ENCODE measurements at places on chromosomes 7 and 10.

DNA sequence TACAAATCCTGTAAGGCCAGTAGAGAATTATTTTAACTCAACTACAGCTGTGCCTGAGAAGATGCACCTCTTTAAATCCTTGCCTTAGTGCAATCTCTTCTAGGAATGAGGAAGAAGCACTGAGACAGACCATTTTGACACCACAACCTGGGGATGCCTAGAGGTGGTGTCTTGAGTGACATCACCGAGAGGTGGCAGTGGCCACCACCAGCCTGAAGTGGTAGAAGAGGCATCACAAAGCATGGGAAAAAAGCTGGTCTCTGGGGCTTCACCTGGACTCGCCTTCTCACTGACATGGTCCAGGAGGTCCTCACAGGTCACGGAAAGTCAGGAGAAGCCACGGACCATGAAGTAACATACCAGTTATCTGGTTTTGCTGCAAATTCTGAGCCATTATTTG, 99.2 kb upstream of the PDLIM1 start:
- H3K4me1 ChIP-seq = no peaks in the 10 kb centered on the region
- H3K36me3 ChIP-seq = no peaks in the 10 kb centered on the region
- no peaks in the 10 kb centered on the region for H3K27me3 ChIP-seq
- no peak overlapping the region for H3K4me3 ChIP-seq

DNA sequence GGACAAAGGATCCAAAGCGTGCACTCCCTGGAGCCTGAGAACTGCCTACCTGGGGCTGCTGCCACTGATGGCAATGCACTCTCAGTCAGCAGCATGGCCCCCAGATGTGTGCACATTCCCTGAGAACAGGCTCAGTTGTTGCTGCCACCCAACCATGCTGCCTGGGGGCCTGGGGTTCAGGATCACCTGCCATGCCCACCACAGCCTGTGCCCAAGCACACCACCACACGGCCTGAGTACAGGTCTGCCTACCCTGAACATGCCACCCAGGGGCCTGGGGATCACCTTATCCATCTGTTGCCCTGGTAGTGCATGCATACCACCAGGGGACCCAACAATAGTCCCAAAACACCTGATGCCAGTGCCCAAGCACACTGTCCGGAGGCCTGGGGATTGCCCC, 1174.5 kb downstream of the SORCS1 start:
- no peaks in the 10 kb centered on the region for H3K27me3 ChIP-seq
- no peaks in the 10 kb centered on the region for H3K4me1 ChIP-seq
- no peaks in the 10 kb centered on the region for H3K36me3 ChIP-seq
- no peak for DNase-seq

DNA sequence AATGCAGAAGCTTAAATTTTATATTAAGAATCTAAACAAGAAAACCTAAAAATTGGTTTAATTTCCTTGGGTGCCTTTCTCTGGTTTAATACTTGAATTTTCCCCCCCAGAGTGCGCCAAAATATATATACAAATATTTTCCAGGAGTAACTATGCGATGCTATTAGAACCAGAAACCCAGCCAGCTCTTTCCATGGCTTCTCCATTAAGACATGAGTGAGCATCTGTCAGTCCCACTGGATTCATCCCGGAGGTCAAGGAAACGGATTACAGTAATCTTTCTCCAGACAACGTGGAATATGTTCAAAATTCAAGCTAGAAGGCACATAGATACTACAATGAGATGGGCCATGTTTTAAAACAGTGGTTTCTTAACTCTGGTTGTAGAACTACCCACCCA, 148.8 kb downstream of the TAX1BP1 start:
- H3K4me1 ChIP-seq = peaks cover 4% of the 10 kb centered on the region
- H3K4me3 ChIP-seq = no peak overlapping the region
- H3K27ac ChIP-seq = no peak overlapping the region
- DNase-seq = no peak

- H3K4me3 ChIP-seq = no peak overlapping the region
- no peaks in the 10 kb centered on the region for H3K36me3 ChIP-seq
- H3K4me1 ChIP-seq = no peaks in the 10 kb centered on the region
- no peak for DNase-seq
- no peak overlapping the region for H3K27ac ChIP-seq
Observed at GRCh38 chr7:25940086-25940906, 211.7 kb upstream of the NFE2L3 start.

GRCh38 chr10:42593284-42593683, 45.1 kb downstream of the ZNF33B start:
- DNase-seq = no peak
- H3K36me3 ChIP-seq = peaks cover 13% of the 10 kb centered on the region
- no peaks in the 10 kb centered on the region for H3K27me3 ChIP-seq
- H3K27ac ChIP-seq = no peak overlapping the region

DNA sequence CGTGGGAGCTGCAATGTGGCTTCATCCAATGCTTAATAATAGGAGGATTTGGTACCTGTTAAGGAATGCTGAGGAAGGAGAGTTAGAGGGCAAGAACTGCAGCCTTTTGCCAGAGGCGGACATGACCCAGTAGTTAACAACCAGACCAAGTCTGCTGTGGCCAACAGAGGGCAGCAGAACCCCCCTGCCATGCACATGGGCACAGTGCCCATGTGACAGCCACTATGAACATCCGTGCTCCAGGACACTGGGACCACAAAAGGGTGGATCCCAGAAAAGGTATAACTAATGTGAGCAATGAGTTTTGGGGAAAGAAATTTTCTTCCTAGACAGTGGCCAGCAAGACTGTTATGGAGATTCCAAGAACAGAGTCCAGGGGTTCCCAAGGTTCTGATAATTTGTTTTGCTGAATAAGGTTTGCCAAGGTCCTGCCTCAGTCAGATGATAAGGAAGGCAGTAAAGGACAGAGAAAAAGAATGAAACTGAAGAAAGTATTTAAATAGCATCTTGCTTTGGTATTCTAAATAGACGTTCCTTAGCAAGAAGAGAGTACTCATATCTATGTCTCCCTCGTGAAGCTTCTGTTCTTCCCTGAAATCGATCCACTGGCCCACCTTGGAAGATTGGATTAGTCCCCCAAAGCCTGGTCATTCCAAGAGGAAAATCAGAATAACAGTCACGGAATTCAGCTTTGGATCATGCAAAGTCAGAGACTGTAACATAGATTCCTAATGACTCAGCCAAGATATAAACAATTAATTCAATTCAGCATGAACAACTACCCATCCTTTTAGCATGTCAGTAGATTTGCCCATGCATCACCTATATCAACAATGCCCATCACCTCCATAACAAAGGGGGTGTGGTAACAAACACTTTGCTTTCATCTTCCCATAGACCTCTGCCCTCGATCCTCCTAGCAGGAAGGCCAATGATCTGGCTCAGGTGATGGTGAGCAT, 56.0 kb downstream of the LGI1 start:
- H3K4me1 ChIP-seq = peaks cover 6% of the 10 kb centered on the region
- no peaks in the 10 kb centered on the region for H3K36me3 ChIP-seq
- H3K4me3 ChIP-seq = no peak overlapping the region
- peaks cover 13% of the 10 kb centered on the region for H3K27me3 ChIP-seq
- peak; percentile 41 for DNase-seq
- H3K27ac ChIP-seq = no peak overlapping the region

GRCh38 chr7:53596230-53596629, 560.8 kb downstream of the POM121L12 start:
- no peak overlapping the region for H3K27ac ChIP-seq
- no peak for DNase-seq
- no peaks in the 10 kb centered on the region for H3K27me3 ChIP-seq
- H3K4me1 ChIP-seq = no peaks in the 10 kb centered on the region
- no peak overlapping the region for H3K4me3 ChIP-seq

DNA sequence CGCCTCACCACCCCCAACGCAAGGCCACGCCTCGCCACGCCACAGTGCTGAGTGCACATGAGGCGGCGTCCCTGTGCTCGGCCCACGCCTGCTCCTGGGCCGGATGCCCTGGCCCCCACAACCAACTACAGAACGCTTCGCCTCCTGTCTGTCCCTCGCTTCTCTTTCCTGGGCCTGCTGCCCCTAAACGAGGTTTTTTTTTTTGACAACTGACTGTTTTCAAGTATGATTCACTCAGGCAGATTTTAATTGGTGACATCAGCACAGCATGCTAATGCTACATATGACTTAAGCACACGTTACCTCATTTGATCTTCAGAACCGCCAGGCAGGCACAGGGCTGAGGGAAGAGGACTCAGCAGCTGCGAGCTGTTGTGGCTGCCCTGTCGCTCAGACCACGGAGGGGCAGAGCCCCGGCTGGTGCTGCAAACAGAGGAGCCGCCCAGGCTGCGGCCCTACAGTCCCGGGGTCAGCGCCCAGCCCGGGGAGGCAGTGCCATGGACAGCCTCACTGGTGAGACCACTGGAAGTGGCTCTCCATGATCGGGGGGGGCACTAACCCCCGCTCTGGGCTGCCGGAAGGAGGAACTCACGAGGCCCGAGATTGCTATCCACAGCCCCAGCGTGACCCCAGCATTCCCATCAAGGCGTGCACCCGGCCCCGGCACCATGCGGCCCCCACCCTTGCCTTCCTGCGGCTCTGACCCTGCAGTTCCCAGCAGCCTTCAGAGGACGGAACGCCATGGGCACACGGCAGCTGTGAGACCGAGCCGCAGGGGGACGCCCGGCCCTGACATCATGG, 212.8 kb downstream of the MAD1L1 start:
- peak overlapping the region; percentile 73 for H3K27ac ChIP-seq
- peak; percentile 97 for DNase-seq
- H3K36me3 ChIP-seq = no peaks in the 10 kb centered on the region
- peaks cover 19% of the 10 kb centered on the region for H3K4me1 ChIP-seq
- no peak overlapping the region for H3K4me3 ChIP-seq

GRCh38 chr7:16266877-16267276, 154.5 kb downstream of the CRPPA start:
- no peak overlapping the region for H3K4me3 ChIP-seq
- no peak overlapping the region for H3K27ac ChIP-seq
- H3K4me1 ChIP-seq = no peaks in the 10 kb centered on the region
- DNase-seq = no peak

- DNase-seq = no peak
- H3K4me3 ChIP-seq = no peak overlapping the region
- no peaks in the 10 kb centered on the region for H3K4me1 ChIP-seq
- H3K27ac ChIP-seq = no peak overlapping the region
- peaks cover 9% of the 10 kb centered on the region for H3K27me3 ChIP-seq
Observed at GRCh38 chr10:88450201-88450600, 132.9 kb downstream of the RNLS start.

- H3K36me3 ChIP-seq = no peaks in the 10 kb centered on the region
- peaks cover 2% of the 10 kb centered on the region for H3K4me1 ChIP-seq
- DNase-seq = peak; percentile 7
- H3K4me3 ChIP-seq = no peak overlapping the region
Observed at GRCh38 chr7:46319841-46320240, 398.8 kb upstream of the IGFBP3 start.

- no peaks in the 10 kb centered on the region for H3K36me3 ChIP-seq
- H3K4me1 ChIP-seq = no peaks in the 10 kb centered on the region
- no peaks in the 10 kb centered on the region for H3K27me3 ChIP-seq
- no peak overlapping the region for H3K4me3 ChIP-seq
Observed at GRCh38 chr7:147308539-147308938, 1191.9 kb downstream of the CNTNAP2 start.

GRCh38 chr7:100152404-100152803, 3.7 kb downstream of the LAMTOR4 start:
- no peak for DNase-seq
- peaks cover 42% of the 10 kb centered on the region for H3K36me3 ChIP-seq
- no peak overlapping the region for H3K4me3 ChIP-seq
- no peaks in the 10 kb centered on the region for H3K27me3 ChIP-seq
- peaks cover 4% of the 10 kb centered on the region for H3K4me1 ChIP-seq
- no peak overlapping the region for H3K27ac ChIP-seq

DNA sequence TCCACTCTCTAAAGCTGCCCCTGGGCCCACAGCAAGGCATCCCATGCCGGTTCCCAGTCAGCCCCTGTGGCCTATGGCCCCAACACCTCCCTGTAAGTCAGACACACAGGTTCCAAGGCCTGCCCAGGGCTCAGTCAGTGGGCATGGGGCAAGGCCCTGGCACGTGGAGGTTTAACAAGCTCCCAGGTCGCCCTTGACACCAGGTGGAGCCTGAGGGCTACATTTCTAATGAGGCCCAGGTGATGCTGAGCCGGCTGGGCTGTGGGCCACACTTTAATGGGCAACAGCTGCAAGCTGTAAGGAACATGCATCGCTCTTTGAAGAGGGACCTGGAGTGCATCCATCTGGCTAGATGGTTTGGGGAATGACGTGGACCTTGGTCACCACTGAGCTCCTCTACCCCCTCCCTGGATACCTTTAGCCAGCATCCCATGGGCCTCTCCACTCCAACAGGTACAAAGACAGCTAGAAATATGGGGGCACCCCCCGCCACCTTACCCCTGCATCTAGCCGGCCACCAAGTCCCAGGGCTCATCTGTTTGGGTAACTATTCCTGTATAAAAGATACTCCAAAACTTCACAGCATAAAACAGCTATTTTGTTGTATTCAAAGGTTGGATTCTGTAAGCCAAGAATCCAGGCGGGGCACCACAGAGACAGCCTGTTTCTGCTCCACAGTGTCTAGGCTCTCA, 122.5 kb downstream of the OAT start:
- H3K27me3 ChIP-seq = no peaks in the 10 kb centered on the region
- H3K4me3 ChIP-seq = no peak overlapping the region
- no peak overlapping the region for H3K27ac ChIP-seq
- DNase-seq = no peak
- no peaks in the 10 kb centered on the region for H3K4me1 ChIP-seq
- no peaks in the 10 kb centered on the region for H3K36me3 ChIP-seq

GRCh38 chr7:94412762-94413322, 18.1 kb downstream of the COL1A2 start:
- H3K36me3 ChIP-seq = peaks cover 87% of the 10 kb centered on the region
- peak overlapping the region; percentile 97 for H3K27ac ChIP-seq
- DNase-seq = no peak
- no peak overlapping the region for H3K4me3 ChIP-seq
